ENCODE measurements at places on chromosomes 11 and 22.
A peak's percentile ranks its signal among the peaks of the same experiment; 100 is the strongest.

GRCh38 chr22:39645532-39645931, 75.0 kb downstream of the CACNA1I start:
- no peak for DNase-seq

DNA sequence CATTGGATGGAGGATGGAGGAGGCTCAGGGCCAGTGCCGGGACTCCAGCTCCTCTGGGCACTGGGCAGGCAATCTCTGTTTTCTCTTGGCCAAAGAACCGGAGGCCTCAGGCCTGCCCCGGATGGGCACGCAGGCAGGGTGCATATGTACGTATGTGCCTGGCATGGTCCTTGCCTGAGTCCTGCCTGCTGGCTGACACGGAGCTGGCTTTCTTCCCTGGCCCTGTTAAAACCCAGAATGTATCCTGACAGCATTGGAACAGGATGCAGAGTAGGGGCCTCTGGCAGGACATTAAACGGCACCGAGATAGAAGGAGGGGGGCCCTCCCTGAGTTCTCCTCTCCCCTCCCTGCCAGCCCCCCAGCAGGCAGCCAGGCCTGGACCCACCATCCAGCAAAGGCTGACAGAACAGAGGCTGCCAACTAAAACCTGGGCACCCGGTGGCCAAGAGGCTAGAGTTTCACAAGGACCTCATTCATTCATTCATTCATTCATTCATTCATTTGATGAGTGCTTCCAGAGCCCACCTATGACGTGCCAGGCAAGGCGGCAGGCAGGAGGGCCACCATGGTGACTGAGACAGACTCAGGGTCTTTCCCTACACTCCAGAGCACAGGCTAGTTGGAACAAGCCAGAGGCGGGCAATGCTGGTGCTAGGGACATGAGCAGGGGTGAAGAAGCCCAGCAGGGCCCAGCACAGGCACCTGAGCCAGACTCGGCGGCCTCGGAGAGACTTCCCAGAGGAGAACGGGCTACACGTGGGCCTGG, 28.8 kb downstream of the FLRT1 start:
- DNase-seq, result no peak

- DNase-seq, result no peak
These were observed 5.5 kb downstream of the C11orf16 start for GRCh38 chr11:8927233-8927632.

DNA sequence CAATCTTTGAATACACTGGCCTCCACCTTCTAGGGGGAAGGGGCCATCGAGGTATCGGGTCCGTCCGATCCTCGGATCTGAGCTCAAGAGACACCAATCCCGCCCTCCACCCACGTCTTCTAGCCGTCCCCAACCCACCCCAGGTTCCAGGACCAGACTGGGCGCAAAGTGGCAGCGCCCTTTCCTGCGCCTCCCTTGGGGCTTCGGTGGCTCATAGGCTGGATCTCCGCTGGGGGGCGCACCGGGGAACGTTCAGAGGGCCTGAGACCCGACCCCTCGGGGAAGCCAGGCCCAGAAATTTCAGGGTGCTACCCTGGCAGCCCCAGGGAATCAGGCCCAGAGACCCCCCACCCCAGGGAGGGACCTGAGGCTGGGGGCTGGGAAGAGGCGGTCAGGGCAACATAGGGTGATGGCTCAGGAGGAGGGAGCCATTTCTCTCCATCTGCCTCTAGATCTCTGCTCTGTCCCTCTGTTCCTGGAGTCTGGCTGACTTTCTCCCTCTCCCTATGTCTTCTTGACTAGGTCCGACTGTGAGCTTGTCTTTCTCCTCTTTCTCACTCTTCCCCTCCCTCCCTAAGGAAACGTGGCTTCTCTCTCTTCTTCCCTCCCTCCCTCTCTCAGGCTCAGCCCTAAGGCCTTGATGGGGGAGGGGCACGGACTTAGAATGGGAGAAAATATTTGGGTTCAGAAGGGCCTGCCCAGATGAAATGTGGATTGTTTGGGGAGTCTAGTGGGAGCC, 1.1 kb downstream of the CREB3L1 start:
- peak; percentile 11 for DNase-seq

DNA sequence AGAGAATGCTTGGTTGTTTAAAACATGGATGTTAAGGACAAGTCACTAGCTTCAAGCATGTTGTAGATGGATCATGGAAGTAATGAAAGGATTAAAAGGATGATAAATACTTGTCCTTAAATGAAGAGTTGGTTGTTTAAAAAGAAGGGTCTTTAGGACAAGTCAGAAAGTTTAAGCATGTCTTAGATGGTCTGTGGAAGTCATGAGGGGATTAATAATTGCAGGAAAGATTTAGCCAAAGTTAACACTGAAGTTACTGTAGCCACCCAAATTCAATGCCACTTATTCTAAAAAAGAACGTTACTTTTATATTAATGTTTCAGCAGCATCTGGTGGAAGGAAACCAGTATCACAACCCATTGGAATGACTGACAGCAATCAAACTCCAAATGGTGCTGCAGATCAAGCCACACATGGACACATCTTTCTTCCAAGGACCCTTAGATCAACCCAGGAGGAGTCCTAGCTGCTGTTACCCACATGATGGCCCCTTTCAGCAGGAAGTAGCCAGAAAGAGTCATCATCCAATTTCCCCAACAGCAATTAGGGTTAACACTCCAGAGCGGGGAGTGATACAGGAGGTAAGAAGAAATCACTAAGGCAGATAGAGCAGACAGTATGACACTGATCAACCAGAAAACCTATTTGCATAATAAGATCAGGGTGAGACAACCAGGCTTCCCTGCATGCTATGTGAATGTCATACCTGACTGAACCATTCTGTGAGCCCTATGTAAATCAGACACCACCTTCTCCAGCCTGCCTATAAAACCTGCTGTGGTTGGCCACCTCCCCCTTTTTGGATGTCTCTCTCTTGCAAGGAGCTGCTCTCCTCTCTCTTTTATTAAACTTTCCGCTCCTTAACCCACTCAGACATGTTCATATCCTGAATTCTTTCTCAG, 88.4 kb upstream of the GNAZ start:
- DNase-seq, result no peak
